Stimulated activated CD4-positive, alpha-beta T cell treated with anti-CD3 and anti-CD28 coated beads, TNF-alpha, amount 100 ng/mL, for 1 hour (primary cell): ENCODE measurements at places on chromosomes 16 and 17.
A peak's percentile ranks its signal among the peaks of the same experiment; 100 is the strongest.

- DNase-seq: no peak
Measured at GRCh38 chr16:85504242-85504641, 108.9 kb upstream of the GSE1 start.

GRCh38 chr17:11135819-11136218 is 105.2 kb upstream of the SHISA6 start:
- no peak for DNase-seq

GRCh38 chr17:30458371-30458770 is 18.8 kb upstream of the GOSR1 start:
- DNase-seq: no peak

DNA sequence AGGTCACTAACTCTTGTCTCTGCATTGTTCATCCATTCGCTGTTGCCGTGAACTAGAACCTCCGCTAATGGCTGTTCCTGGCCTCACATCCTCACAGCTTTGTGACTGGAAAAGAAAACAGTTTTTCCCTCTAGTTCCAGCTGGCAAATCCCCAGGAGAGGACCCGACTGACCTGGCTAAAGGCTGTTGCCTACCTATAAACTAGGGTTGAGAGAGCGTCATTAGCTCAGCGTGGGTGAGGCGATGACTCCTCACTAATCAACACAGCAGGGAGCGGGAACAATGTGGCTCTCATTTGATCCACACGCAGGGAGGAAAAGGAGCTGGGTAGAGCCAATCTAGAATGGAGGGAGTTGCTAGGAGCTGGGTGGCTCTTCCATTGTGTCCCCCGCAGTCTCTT is 282.1 kb upstream of the IRX5 start:
- no peak for DNase-seq

- no peak for DNase-seq
Measured at GRCh38 chr17:49984283-49984682, 10.7 kb downstream of the DLX3 start.

DNA sequence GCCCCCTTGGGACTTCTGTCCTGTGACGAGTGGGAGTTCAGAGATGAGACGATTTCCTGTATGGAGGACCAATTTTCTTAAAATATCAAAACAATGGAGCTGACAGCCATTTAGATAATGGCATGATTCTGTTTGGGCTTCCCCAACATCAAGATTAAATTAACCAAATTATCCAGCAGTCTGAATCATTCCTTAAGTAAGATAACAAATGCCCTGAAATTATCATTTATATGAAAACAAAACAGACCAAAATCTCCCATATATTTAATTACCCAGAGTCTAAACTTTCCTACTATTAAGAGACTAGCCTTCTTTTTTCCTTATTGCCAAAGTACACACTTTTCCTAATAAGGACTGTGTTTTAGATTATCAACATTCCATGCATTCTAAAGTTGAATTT is 550.1 kb upstream of the PSMD7 start:
- DNase-seq: no peak

DNA sequence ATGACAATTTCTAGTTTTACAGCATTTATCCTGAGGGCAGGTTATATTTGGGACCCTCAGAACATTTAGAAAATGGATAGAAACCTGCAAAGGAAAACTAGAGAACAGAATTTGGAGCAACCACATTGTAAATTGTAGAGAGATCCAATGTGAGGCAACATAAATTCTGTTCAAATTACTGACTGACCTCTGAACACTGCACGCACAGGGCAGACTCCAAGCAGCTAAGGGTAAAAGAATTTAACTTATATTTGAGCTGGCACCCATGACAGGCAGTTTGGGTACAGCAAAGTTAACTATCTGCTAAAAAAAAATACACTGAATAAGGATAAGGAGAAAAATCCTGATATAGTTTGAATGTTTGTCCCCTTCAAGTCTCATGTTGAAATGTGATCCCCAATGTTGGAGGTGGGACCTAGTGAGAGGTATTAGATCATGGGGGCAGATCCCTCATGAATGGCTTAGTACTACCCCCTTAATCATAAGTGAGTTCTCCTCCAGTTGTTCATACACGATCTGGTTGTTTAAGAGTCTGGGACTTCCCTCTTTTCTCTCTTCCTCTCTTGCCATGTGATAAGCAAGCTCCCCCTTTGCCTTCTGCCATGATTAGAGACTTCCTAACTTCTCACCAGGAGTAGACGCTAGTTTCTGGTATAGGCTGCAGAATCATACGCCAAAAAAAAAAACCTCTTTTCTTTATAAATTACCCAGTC is 75.7 kb downstream of the FBXL20 start:
- DNase-seq: no peak

- peak; percentile 22 for DNase-seq
Measured at GRCh38 chr17:18257982-18258355, 569 bp downstream of the FLII start.

DNA sequence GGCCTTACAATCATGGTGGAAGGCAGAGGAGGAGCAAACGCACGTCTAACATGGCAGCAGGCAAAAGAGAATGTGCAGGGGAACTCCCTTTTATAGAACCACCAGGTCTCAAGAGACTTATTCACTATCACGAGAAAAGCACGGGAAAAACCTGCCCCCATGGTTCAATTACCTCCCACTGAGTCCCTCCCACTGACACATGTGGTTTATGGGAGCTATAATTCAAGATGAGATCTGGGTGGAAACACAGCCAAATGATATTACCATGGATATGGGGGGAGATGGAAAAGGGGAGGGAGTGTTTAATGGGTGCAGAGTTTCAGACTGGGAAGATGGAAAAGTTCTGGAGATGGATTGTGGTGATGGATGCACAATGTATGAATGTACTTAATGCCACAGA is 23.0 kb downstream of the TEKT5 start:
- DNase-seq: no peak

GRCh38 chr16:49844359-49844758 is 11.6 kb downstream of the ZNF423 start:
- DNase-seq: no peak

DNA sequence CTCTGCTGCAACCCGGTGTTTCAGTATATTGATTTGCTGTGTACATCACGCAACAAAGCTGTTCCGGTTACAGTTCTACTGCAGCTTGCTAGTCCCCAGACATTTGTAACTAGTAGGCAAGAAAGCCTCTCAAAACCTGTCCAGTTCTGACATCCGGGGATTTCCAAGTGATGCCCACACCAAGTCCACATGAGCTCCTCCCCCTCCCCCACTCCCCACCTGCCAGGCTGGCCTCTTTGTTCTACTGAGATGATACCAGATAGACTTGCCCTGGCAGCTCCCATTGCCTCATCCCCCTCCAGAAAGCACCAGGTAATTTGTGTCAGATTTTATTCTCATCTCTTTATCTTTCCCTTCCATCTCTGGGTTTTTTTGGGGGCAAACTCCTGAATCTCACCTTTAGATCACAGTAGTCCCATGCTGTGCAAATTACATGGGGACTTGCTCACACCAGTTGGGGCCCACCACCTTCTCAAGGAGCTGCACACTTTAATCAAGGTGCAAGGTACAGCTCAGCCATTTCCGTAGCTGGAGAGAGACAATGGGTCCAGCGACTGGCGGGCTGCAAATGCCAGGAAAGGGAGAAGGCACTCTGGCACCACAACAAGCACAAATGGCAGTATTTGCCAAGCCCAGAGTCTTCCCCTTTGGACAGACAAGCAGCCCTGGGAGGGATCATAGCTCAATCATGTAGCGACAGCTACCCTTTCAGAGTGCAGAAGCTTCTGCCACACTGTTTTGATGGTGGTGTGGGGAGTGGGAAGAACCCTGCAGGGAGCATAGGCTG is 183.1 kb downstream of the CYLD start:
- no peak for DNase-seq

GRCh38 chr17:50177983-50178834 is 12.4 kb downstream of the SGCA start:
- peak; percentile 27 for DNase-seq

DNA sequence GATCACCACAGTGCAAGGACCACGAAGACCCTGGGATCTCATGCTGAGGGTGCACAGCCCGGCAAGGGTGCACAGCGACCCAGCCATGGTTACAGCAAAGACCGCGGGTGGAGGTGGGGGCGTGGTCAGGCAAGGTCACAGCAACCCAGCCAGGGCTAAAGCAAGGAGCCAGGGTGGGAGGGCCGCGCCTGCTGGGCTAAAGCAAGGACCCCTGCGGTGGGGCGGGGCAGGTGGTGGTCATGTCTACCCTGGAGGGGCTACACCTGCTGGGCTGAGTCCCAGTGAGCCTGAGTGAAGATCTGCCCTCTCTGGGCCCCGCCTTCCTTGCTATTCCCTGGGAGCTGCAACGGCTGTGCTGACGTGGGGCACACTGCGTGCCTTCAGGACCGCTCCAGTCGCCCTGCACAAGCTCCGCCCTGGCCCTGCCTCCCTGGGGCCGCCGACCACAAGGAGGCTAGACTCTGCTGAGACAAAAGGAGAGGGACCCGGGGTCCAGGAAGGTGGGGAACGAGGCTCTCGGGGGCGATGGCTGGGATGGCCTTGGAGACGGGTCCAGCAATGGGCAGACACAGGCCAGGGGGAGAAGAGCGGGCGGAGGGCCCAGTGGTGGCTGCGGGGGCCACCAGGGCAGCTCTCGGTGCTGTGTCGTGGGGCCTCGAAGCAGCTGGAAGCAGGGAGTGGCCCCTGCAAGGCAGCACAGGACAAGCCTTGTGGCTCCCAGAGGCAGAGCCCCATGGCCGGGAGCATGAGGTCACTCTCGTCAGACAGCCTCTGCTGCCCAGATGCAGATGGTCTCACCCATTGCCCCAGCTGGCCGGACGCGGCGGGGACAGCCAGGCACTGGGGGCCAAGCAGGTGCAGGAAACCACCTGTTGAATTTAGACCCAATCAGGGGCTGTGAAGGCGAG is 52.8 kb downstream of the CBFA2T3 start:
- no peak for DNase-seq

GRCh38 chr17:27315796-27316465 is 22.0 kb downstream of the WSB1 start:
- no peak for DNase-seq

GRCh38 chr16:56102183-56102686 is 89.1 kb upstream of the GNAO1 start:
- DNase-seq: no peak

DNA sequence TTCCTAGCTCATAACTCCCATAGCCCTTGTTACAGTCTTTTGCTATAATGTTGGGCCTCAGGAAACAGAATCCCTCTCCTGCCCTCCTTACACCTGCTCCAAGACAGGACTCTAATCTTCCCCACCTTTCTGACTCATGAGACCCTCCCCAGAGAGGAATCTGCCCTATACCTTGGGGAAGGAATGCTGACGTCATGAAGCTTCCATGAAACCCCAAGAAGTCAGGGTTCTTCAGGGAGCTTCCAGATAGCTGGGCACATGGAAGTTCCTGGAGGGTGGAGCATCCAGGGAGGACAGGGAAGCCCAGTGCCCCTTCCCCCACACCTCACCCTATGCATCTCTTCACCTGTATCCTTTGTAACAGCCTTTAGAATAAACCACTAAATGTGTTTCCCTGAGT is 285.7 kb downstream of the SOX9 start:
- no peak for DNase-seq

- no peak for DNase-seq
Measured at GRCh38 chr16:2081201-2082084, 33.7 kb downstream of the TSC2 start.

DNA sequence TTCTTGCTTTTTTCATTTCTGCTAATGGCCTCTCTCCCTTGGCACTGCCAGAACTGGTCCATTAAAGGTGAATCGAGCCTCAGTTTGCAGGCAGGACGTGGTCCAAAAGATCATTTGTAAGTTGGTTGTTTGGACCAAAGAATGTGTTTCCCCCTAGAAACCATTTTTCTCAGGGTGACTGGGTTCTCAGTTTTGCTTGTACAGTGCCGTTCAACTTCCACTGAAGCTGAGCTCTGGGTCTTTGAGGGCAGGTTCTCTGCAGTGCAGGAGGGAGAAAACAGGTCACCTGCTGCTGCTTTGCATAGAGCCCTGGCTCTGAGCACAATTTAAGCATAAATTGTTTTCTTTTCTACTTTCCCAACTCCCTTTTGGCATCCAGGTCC is 9.0 kb upstream of the AMZ2 start:
- no peak for DNase-seq

DNA sequence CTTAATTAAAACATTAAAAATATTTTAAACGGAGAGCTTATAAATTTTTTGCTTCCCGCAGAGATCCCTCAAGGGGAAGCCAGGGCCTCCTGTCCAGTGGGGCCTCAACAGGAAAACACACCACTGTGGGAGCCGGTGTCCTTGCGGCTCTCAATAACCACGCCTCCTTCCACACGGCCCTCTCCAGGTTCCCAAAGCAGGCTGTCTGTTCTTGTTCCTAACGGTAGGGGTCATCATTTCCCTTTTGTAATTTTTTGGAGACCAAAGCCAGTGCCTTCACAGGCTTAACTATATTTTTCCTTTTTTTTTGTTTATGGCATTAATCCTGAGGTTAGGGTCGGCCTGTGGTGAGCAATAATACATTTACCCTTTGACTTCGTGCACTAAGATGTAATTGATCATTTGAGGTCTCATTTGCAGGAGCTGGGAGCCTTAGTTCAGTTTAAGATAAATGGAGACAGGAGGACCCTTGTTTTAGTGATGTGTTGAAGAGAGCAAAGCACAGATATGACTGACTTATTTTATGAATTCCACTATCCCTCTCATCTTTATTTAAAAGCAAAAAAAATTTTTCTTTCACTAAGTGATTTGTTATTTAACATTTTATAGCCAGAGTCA is 77.5 kb upstream of the N4BP1 start:
- DNase-seq: no peak

DNA sequence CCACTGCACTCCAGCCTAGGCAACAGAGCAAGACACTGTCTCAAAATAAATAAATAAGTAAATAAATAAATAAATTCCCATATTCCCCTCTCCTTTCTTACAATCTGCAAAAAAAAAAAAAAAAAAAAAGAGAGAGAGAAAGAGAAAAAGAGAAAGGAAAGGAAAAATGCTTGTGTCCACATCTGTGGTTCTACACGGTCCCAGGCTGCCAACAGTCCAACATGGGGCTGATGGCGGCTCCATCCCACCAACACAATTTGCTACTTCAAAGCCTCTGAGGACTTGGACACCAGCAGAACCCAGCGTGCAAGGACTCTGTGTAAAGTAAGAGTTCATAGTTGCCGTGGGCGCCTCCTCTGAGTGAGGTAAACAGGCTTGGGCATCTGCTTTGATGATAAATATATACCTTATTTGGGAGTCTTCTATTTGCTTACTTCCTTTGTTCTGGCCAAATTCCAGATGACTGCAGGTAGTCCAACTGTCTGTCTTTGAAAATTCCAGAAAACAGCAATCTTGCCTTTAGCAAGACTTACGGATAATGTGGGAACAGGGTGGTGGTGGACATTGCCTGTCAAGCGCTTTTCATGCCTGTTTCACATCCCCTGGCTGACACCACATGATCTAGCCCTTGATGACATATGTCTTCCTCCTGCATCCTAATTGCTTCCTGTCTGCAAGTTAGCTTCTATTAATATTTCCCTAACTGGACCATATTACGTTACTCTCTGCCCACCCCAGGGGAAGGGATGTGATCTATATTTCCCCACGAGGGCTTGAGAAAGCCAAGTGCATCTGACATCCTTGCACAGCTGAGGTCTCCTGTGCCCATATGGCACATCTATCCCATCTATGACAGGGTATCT is 10.1 kb downstream of the LITAF start:
- DNase-seq: no peak

- DNase-seq: no peak
Measured at GRCh38 chr17:82021900-82022309, 773 bp downstream of the CENPX start.
